ENCODE measurements at places on chromosomes 13 and 19.

DNA sequence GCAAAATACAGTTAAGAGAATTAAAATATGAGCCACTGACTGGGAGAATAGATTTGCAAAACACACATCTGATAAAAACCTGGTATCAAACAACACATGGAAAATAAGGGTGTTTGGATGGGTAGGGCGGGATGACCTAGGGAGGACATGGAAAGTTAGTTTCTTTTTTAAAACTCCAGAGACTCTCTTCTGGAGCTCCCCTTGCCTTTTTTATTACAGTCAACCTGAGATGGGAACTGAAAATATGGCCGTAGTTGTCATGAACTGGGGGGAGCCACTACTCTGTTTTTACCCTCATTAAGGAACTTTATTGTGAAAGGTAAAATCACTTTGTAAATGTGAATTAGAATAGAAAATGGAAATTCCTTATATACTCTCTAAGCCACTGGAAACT, 113.0 kb downstream of the ATP11A start:
- no peak for DNase-seq

- DNase-seq: no peak
These were observed 370.7 kb downstream of the COG6 start for GRCh38 chr13:40026174-40026585.

DNA sequence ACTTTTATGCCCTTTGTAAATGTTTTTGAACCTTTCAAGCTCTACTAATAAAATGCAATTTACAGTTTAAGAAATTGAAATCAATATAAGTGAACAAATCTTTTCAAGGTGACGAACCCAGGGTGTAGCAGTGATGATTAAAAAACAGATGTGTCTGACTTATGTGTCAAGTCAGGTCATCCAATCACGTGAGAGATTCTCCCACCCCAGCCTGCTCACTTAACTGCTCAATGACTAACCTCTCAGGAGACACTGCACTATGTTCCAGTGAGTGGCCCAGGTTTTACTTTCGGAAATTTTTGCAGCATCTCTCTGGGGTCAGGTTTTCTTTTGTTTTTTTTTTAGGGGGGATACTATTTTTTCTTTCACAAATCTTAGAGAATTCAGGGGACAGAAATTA, 60.7 kb downstream of the ZNF429 start:
- no peak for DNase-seq

DNA sequence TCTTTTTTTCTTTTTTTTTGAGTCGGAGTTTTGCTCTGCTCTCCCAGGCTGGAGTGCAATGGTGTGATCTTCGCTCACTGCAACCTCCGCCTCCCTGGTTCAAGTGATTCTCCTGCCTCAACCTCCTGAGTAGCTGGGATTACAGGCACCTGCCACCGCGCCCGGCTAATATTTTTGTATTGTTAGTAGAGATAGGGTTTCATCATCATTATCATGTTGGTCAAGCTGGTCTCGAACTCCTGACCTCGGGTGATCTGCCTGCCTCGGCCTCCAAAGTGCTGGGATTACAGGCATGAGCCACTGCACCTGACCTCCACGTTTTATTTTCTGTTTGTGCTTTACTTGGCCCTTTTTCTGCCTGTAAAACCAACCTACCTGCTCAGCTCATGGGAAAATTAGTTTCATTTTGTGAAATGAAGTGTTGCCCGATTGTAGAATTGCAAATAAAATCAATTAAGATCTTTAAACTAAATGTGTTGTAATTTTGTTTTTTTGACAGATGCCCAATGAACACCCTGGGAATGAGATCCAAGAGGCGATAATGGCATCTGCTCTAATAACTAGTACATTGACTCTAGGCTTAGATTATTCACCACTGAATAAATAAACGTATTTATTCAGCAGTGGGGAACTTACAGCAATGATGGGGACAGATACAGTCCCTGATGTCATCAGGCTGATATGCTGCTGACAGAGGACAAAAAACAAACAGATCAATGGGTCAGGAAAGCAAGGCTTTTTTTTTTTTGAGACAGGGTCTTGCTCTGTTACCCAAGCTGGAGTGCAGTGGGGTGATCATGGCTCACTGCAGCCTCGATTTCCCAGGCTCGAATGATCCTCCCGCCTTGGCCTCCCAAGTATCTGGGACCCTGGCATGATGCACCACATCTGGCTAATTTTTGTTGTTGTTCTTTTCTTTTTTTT, 2.2 kb upstream of the RAB11B start:
- no peak for DNase-seq

- no peak for DNase-seq
These were observed 340.0 kb downstream of the SUCLA2 start for GRCh38 chr13:47661076-47661475.

- DNase-seq: no peak
These were observed 24.9 kb downstream of the PCID2 start for GRCh38 chr13:113183450-113184129.

Data from HAP-1 (cell line).